Stomach (tissue), 19 donors: ENCODE measurements at places on chromosomes 3 and 15. TPM values are rescaled to one million over a fixed set of nuclear protein-coding genes. Genes with fewer than 3 reads are reported as not detected.

DNA sequence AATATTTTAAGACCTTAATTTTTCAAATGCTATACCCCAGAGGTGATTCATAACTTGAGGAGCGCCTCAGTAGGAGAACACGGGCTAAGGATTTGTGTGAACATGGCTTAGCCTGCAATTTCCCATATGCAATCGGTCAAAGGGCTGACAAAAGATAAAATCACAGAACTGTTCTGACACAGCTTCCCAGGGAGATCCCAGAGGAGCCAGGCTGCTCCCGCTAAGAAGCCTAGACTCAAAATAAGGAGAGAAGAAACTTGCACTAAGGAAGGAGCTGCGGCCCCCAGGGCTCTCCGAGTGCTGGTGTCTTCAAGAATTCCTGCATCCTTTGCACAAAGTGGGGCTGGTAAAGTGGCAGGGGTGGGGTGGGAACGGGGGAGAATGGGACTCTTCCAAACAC is 106.3 kb upstream of the DLG1 start:
- H3K27ac ChIP-seq, result no peak overlapping the region
- no peaks in the 10 kb centered on the region for H3K4me1 ChIP-seq
- no peak for DNase-seq
- no peaks in the 10 kb centered on the region for H3K27me3 ChIP-seq

GRCh38 chr15:70439304-70439877 is 324.0 kb downstream of the UACA start:
- DNase-seq, result no peak
- no peak overlapping the region for H3K4me3 ChIP-seq
- H3K4me1 ChIP-seq, result peaks cover 12% of the 10 kb centered on the region
- H3K36me3 ChIP-seq, result no peaks in the 10 kb centered on the region
- H3K27ac ChIP-seq, result no peak overlapping the region

DNA sequence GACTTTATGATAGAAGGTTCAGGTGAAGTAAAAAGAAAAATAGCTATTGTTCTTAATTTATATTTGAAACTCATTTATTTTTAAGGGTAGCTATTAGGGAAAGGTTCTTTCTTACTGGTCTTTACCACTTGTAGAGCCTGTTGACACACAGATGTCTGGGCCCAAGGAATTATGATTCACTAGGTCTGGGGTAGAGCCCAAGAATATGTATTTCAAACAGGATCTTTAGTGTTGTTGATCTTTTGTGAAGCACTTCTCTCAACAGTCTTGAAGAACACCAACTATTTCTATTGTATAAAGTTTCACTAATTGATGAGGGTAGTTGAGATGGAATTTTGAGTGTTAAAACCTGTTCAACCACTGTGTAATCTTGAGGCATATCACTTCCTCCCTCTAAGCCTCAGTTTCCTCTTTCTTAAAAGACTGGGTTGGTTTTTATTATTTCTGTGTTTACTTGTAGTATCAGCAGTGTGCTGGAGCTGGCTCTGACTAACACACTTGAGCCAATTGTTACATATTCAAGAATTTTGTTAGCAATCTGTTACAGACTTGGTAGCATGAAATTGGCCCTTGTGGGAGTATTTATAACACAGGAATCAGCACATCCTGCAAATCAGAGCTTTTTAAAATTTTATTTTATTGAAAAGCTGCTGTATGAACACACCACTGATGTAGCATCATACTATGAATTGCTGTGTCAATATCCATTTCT is 155.9 kb downstream of the RBMS3 start:
- peaks cover 3% of the 10 kb centered on the region for H3K36me3 ChIP-seq
- H3K4me3 ChIP-seq, result no peak overlapping the region
- H3K4me1 ChIP-seq, result no peaks in the 10 kb centered on the region
- no peak overlapping the region for H3K27ac ChIP-seq

DNA sequence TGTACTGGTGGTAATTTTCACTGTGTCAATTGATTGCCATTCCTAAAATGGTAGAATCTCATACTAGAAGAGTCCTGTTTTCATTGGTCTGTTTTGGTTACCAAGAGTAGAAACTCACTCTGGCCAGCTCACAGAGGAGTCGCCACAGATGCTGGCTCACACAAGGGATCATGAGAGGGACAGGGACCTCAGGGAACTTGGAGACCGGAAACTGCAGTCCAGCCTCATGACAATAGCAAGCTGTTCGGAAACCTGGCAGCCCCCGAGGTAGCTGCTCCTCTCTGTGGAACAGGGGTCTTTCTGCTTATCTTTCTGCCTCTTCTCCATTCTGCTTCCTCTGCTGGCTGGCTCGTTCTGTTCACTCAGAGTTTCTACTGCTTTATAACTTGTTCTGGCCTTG is 192.9 kb downstream of the PLCL2 start:
- no peaks in the 10 kb centered on the region for H3K4me1 ChIP-seq
- H3K27me3 ChIP-seq, result no peaks in the 10 kb centered on the region
- peak; percentile 46 for DNase-seq
- no peak overlapping the region for H3K27ac ChIP-seq
- no peak overlapping the region for H3K4me3 ChIP-seq

DNA sequence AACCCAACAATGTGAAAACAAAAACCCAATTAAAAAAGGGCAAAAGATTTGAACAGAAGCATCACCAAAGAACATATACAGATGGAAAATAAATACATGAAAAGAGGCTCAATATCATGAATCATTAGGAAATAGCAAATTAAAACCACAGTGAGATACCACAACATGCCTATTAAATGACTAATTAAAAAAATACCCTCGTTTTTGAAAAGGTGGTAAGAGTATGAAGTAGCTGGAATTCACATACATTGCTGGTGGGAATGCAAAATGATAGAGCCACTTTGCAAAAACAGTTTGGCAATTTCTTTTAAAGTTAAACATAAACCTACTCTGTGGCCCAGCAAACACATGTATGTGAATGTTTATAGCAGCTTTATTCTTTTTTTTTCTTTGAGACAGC is 75.8 kb downstream of the B3GNT5 start:
- DNase-seq, result no peak
- no peaks in the 10 kb centered on the region for H3K27me3 ChIP-seq
- no peaks in the 10 kb centered on the region for H3K36me3 ChIP-seq
- H3K27ac ChIP-seq, result no peak overlapping the region
- H3K4me1 ChIP-seq, result no peaks in the 10 kb centered on the region
- no peak overlapping the region for H3K4me3 ChIP-seq

- peaks cover 1% of the 10 kb centered on the region for H3K4me1 ChIP-seq
- no peak overlapping the region for H3K4me3 ChIP-seq
- DNase-seq, result no peak
These were observed 56.1 kb downstream of the PCSK6 start for GRCh38 chr15:101433396-101433795.

GRCh38 chr3:122183893-122184590 is 574 bp downstream of the CASR start:
- peaks cover 22% of the 10 kb centered on the region for H3K4me1 ChIP-seq
- no peak overlapping the region for H3K27ac ChIP-seq
- H3K36me3 ChIP-seq, result no peaks in the 10 kb centered on the region
- no peak overlapping the region for H3K4me3 ChIP-seq
- peaks cover 30% of the 10 kb centered on the region for H3K27me3 ChIP-seq
- DNase-seq, result peak; percentile 28

GRCh38 chr15:56804938-56805337 is 71.6 kb upstream of the ZNF280D start:
- no peak overlapping the region for H3K27ac ChIP-seq

DNA sequence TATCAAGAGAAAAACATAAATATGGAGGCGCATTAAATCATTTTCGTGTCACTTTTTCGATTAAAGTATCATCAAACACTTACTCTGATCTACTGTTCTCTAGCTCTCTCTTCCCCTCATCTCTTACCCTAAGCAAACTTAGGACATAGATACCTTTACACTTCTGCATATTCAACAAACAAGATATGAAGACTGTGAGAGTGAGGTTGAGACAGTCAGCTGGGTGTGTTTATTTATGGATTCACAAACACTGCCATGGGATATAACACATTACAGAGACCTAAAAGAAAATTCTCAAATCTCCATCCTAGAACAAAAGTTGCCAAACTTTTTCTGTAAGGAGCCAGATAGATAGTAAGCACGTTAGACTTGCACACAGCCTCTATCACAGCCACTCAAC is 85.2 kb upstream of the ZNF385D start:
- H3K4me3 ChIP-seq, result no peak overlapping the region
- no peak for DNase-seq
- no peaks in the 10 kb centered on the region for H3K27me3 ChIP-seq
- no peak overlapping the region for H3K27ac ChIP-seq
- H3K4me1 ChIP-seq, result no peaks in the 10 kb centered on the region

DNA sequence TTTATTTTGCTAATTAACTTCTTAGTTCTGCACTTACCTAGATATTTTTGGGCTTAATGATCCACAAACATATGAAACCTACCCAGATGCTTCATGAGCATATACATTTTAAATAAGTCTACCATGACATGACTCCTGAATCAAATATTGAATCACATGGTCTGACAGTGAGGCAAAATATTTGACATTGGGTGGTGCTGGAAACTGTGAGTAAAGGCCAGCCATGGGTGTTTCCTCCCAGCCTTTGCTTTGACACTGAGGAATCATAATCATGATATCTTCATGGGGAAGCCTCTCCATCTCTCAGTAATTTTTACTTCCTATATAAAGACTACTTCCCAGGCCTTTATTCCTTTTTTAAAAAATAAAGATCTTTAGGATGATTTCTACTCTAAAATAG is 22.8 kb upstream of the SSR3 start:
- no peaks in the 10 kb centered on the region for H3K36me3 ChIP-seq
- no peak overlapping the region for H3K27ac ChIP-seq
- H3K4me3 ChIP-seq, result no peak overlapping the region
- no peaks in the 10 kb centered on the region for H3K4me1 ChIP-seq
- DNase-seq, result no peak
- no peaks in the 10 kb centered on the region for H3K27me3 ChIP-seq

The JMJD7 gene
- total RNA-seq, result 0.58 TPM

The GRIP2 gene
- total RNA-seq, result 8.0 TPM

The IL12A gene
- not detected for total RNA-seq

The CACNA2D2 gene
- 1.8 TPM for total RNA-seq

The SMARCC1 gene
- 51.0 TPM for total RNA-seq

The SKOR1 gene
- total RNA-seq, result not detected

The CNOT10 gene
- 37.1 TPM for total RNA-seq

The ZNF501 gene
- 3.5 TPM for total RNA-seq

The CHRNA7 gene
- total RNA-seq, result 20.7 TPM

The TTC23 gene
- 16.4 TPM for total RNA-seq
